Karpas-422 (cell line): ENCODE measurements at places on chromosomes 3 and 15. TPM values are rescaled to one million over a fixed set of nuclear protein-coding genes. Genes with fewer than 3 reads are reported as not detected.
A peak's percentile ranks its signal among the peaks of the same experiment; 100 is the strongest.

Gene SSUH2
- total RNA-seq, result 0.22 and 0.90 TPM in 2 replicates

- DNase-seq, result no peak
Measured at GRCh38 chr3:30657914-30658313, 51.5 kb downstream of the TGFBR2 start.

- no peak for DNase-seq
Measured at GRCh38 chr3:72336821-72337479, 511.3 kb downstream of the SHQ1 start.

- no peak for DNase-seq
Measured at GRCh38 chr15:77497110-77497737, 76.5 kb downstream of the HMG20A start.

Gene CLSTN2
- not detected in 2 replicates for total RNA-seq

DNA sequence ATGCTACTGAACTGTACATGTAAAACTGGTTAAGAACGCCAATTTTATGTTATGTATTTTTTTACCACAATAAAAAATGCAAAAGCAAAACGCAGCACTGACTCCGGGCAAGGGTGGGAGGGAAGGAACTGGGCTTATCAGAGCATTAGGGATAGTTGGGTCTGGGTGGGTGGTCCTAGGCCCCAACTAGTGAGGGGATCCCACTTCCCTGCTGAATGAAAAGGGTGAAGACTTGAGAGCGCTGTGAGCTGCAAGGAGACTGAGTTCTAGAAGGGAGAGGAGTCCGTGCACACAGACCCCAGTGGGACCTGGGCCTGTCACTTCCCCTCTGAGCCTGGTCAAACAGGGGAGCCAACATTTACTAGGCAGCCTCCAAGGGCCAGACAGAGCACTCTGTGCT is 98.6 kb downstream of the TPRA1 start:
- peak; percentile 29 for DNase-seq

GRCh38 chr3:145333931-145334330 is 827.1 kb downstream of the PLOD2 start:
- no peak for DNase-seq

DNA sequence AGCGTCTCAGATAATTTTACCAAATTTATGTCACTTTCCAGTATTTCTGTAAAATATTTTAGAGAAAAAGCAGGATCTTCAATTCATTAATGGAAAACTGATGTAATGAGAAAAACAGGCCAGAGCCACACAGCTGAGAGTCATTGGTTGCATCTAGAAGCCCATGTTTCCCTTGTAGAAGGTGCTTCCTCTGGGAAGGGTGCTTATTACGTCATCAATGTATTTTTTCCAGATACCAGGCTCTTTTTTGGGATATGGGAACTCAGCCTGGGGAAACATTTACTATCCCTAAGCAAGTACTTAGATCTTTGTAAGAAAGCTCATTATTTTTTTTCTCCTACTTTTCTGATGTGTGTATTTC is 89.1 kb upstream of the PHLDB2 start:
- DNase-seq, result no peak

GRCh38 chr3:71857956-71858355 is 73.0 kb upstream of the PROK2 start:
- DNase-seq, result no peak

DNA sequence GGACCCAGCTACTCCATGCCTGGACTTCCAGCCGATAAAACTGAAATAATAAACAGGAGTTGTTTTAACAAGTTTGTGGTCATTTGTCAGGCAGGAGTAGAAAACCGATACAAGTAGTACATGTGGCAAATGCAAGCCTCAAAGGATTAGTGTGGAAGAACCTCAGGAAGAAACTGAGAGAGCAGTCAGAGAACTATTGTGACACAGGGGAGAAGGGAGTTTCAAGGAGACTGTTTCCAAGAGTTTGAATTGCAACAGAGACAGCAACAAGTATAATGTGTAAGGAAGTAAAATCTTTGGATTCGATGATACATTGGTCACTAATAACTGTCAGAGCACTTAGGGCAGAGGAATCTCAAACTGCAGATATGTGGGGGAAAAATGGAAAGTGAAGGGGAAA is 450.6 kb upstream of the ARHGEF26 start:
- DNase-seq, result no peak

- DNase-seq, result peak; percentile 86
Measured at GRCh38 chr15:79025201-79025600, 65.4 kb downstream of the RASGRF1 start.

- DNase-seq, result no peak
Measured at GRCh38 chr15:90710436-90711027, 6.6 kb upstream of the BLM start.

GRCh38 chr15:30906366-30906765 is 2.7 kb downstream of the FAN1 start:
- DNase-seq, result no peak
